ENCODE measurements at places on chromosomes 6 and 20.

GRCh38 chr6:164183556-164184123 lies 769.1 kb downstream of the QKI start:
- DNase-seq = no peak

DNA sequence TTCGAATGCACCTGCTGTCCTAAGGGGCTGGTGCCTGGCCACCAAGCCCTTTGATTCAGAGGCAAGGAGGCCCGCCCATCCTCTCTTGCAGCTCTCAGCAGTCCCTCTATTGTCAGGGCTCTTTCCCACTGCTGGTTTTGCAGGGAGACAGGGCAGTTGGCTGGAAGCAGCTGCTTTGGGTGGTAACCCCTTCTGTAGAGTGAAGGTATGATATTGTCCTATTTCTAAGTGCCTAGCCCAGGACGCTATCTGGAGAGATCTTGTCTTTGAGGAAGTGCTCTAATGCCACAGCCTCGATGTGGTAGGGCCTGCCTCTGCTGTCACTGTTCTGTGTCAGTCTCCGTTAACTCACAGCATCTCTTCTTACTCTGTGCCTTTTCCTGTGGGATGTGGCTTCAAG lies 5.6 kb downstream of the PLCG1 start:
- DNase-seq = no peak

- DNase-seq = no peak
Measured at GRCh38 chr6:97049253-97050011, 124.9 kb downstream of the KLHL32 start.

- no peak for DNase-seq
Measured at GRCh38 chr20:33897313-33897912, 86.3 kb downstream of the CHMP4B start.

DNA sequence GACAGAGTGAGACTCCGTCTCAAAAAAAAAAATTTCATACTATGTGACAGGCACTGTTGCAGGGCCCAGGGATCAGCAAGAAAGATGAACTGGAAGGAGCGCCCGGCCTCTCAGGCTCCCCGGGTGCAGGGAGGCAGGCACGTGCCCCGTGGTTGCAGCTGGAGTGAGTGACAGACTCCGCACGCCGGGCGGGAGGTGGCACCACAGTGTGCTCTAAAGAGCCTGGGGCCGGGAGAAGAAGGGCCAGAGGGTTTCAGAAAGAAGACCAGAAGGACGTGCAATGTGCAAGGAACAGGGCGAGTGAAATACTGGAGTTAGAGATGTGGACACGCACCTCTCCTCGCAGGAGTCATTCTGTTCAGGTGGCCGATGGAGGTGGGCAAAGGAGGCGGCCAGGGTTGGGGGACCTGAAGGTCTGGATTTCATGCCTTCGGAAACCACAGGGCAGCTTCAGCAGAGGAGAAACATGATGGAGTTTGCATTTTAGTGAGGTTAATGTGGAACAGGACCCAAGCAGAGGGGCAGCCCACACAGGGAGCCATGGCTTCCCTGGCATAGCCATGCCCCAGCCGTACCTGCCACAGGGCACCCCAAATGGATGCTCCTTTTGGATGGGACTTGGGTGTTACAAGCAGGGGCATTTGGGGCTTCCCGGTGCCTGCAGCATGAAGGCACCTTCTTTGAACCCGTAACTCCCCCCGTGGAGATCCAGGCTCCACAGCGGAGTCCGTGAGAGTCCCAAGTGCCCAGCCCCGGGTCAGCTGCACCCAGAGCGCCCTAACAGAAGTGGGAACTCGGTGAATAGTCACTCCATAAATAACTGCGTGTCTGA lies 226.2 kb downstream of the ERMARD start:
- no peak for DNase-seq

DNA sequence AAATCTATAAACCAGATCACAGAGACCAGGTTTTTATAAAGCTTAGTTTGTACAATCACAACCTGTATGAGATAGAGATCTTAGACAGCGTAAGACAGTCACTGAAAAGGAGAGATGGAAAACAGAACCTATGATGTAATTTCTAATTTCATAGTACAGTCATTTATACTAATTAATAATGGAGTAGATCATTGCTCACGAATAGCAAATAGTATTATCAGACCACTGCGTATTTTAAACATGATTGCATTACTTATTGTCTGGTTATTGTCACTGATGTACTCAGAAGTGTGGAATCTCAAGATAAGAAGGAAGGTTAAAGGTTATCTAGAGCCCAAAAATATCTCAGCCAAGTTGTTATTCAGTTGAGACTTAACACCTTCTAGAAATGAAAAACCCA lies 115.6 kb downstream of the KHDC1L start:
- DNase-seq = no peak

DNA sequence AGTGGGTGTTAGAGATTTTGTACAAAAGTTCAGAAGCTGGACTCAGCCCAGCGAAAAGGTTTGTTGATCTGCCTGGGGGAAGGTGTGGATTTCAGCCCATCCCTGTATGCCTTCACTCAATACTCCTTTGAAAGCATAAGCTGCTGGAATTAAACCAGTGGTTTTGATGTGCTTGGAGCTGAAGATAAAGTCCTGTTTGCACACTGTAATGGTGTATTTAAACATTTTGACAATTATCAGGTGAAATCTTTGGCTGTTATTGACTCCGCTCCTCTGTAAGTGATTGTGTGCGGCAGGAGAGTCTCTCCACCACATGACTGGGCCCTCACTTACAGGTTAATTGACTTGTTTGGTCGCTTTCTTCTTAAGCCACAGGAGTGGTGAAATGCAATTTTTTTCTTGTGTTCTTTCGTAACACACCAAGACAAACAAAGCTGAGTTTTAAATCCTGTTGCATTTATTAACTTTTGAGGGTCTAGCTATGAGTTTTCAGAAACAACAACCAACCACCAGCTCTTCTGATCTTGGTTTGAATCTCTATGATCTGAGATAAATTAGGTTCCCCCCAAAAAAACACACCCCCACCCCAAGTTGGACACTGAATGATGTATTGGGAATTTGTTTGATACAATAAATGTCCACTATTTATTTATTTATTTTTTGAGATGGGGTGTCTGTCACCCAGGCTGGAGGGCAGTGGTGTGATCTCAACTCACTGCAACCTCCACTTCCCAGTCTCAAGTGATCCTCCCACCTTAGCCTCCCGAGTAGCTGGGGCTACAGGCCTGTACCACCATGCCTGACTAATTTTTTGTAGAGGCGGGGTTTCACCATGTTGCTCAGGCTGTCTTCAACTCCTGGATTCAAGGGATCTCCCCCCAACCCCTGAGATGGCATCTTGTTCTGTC lies 46.3 kb upstream of the NCOA3 start:
- no peak for DNase-seq

DNA sequence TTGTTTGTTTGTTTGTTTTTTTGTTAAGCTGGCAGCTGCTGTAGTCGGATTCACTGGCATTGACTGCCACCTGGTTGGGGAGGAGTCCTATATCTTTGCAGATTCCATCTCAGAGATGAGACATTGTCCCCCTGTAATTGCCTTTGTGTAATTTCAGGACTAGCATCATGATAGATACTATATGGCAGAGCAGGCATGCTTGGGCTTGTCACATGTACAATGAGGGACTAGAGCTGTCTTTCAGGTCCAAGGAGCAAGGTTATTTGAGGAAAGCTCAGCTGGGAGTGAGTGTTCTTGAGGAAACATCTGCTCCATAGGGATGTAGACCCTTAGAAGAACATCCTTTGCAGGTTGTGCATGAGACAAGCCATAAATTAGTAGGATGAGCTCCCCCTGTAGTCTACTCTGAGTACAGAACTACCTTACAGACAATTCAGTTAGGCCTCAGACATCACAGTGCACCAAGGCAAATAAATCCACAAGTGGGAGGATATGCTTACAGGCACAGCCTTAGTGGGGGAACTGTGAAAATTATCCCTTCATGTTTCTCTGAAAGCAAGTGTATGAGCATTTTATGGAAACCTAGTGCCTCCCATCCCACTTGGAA lies 62.1 kb downstream of the BMP2 start:
- no peak for DNase-seq

DNA sequence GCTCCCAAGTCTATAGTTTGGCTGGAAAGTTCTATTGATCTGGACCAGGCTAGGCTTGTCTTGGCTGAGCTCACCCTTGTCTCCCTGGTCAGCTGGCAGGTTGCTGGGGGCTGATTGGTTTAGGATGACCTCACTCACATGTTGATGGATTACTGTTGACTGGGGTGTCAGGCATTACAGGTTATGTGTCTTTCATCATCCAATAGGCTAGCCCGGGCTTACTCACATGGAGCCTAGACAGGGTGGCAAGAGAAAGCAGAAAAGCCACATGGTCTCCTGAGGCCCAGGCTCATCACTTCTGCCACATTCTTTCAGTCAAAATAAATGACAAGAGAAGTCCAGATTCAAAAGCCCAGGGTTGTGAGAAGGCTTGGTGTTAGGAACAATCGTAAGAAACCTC lies 103.5 kb downstream of the BFSP1 start:
- no peak for DNase-seq

DNA sequence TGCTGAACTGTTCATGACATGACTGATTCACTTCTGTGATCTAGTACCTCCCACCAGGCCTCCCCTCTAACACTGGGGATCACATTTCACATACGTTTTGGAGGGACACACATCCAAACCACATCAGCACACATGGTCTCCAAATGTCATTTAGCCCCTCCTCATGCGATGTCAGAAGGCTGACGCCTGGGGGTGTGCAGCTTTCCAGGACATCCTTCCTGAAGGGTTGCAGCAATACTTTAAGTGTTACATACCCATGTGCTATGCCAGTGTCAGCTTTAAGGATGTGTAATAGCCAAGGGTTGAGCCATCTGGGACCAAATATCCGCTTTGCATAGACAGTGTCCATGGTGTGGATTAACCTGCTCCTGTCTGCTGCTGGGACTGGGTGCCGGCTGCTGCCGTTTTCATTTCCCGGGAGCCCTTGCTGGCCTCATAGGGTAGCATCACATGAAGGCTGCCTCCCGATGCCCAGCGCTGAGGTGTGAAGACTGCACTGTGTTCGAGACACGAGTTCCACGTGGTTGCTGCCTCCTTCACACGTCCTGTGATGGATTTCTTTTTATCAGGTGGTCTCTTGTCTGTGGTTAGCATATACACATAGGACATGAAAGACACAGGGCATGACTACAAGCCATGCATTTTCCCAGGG lies 219.0 kb downstream of the THBS2 start:
- DNase-seq = no peak

- DNase-seq = no peak
Measured at GRCh38 chr6:139028215-139028657, 309 bp upstream of the ABRACL start.

- no peak for DNase-seq
Measured at GRCh38 chr20:3612795-3613572, 50.2 kb downstream of the GFRA4 start.

GRCh38 chr6:107353773-107354382 lies 105.5 kb downstream of the PDSS2 start:
- no peak for DNase-seq

- DNase-seq = no peak
Measured at GRCh38 chr6:48278261-48278660, 167.3 kb upstream of the PTCHD4 start.

DNA sequence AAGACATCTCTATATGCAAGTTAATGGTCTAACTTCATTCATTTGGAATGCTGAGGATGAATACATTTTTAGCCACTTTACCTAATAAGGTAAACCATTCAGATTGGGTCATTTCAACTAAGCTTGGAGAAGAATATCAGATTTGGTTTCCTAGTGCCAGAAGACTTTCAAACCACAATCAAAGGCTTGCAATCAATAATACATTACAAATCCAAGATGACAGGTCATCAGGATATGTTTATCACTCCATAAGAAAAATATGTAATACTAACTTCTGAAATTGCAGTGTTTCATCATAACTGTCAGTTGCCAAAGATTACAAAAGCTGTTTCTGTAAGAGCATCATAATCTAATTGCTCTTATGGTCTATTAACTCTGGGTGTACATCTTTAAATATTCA lies 654.0 kb downstream of the COL12A1 start:
- DNase-seq = no peak

DNA sequence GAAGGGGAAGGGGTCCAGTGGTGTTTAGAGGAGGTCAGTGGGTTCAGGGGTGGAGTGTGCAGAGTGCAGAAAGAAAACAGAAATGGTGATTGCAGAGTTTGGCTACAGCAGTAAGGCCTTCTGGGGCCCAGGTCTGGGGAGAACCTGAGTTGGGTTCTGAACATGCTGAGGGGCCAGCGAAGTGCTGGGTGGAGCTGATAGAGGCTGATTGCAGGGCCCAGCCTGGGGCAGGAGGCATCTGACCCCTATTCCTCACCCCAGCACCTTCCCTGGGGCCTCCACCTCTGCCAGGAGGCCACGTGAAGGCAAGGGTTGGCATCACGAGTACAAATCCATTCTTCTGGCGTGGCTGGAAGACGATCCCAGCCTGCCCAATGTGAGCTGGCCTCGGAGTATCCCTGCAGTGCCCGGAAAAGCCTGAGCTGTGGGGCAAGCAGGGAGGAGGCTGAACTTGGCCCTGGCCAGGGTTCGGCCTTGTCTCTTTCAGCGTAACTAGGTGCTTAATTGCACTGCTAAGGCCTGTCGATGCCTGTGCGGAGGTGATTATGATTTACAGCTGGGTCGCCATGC lies 35.3 kb downstream of the VSTM2L start:
- DNase-seq = no peak

DNA sequence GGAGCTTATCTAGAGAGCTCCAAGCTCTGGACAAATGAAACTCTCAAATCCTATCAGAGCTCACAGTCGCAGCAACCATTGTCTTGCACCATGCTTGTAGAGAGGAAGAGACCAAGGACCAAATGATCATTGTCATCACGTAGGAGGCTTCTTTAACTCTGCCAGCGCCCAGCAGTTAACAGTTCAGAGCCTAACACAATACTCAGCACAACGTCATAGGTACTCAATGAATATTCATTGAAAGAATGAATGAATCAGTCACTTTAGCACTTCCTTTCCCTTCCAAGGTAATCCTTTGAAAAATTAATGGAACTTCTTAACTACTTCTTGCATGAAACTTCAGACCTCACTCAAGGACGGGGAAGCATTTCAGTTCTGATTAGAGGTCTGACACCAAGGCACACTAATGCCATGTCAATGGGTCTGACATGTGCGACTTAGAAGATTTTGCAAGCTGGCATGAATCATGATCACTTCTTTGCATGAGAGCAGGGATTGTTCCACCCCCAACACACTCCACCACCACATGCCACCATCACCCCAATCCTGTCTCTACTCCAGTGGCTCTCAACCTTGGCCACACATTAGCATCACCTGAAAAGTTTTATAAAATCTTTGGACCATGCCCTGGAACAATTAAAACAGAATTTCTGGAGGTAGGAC lies 45.1 kb downstream of the KHDC1L start:
- no peak for DNase-seq

DNA sequence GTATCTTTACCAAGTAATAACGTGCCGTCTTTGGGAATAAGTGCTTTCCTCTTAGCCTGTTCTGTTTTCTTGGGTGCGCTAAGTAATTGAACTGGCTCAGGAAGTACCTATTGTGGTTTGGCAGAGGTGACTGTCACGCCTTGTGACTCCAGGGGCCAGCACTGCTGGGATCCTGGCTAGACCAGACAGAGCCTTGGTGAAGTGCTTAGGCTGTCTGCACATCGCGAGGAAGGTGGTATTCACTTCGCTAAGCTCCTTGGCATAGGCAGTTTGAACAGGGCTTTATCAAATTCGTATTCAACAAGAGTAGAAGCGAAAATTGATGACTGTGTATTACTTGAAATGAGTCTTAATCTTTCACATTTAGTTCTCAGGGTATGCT lies 17.6 kb downstream of the PRDM1 start:
- DNase-seq = no peak
